ENCODE measurements at places on chromosomes 7 and 10. TPM values are rescaled to one million over a fixed set of nuclear protein-coding genes. Genes with fewer than 3 reads are reported as not detected.

SPDYE2B gene
- total RNA-seq: not detected

PAPOLB gene
- 0.94 TPM for total RNA-seq

STMP1 gene
- total RNA-seq: 15.0 TPM

OPN1SW gene
- total RNA-seq: not detected

LRRN3 gene
- total RNA-seq: not detected

CHRM2 gene
- total RNA-seq: not detected

PNLIPRP1 gene
- total RNA-seq: not detected

SEMA3C gene
- total RNA-seq: 31.2 TPM

MAGI2 gene
- total RNA-seq: 0.49 TPM

ACTR3C gene
- total RNA-seq: not detected

DLD gene
- total RNA-seq: 8.7 TPM

CHST15 gene
- total RNA-seq: 9.8 TPM

TMEM72 gene
- not detected for total RNA-seq

AKR1C1 gene
- 74.0 TPM for total RNA-seq

UFSP1 gene
- 6.8 TPM for total RNA-seq

ELFN1 gene
- 0.56 TPM for total RNA-seq

FFAR4 gene
- total RNA-seq: 0.16 TPM

OR2A42 gene
- not detected for total RNA-seq

All from MG63 (cell line).